ENCODE measurements at places on chromosomes 12 and 14.

GRCh38 chr12:58082996-58083395 lies 141.6 kb downstream of the ATP23 start:
- DNase-seq = no peak

GRCh38 chr12:52231305-52232202 lies 1.5 kb upstream of the KRT7 start:
- no peak for DNase-seq

- DNase-seq = no peak
These were observed 53.4 kb upstream of the EVL start for GRCh38 chr14:100011628-100012325.

- DNase-seq = no peak
These were observed 2.7 kb downstream of the MAPK1IP1L start for GRCh38 chr14:55054098-55054497.

DNA sequence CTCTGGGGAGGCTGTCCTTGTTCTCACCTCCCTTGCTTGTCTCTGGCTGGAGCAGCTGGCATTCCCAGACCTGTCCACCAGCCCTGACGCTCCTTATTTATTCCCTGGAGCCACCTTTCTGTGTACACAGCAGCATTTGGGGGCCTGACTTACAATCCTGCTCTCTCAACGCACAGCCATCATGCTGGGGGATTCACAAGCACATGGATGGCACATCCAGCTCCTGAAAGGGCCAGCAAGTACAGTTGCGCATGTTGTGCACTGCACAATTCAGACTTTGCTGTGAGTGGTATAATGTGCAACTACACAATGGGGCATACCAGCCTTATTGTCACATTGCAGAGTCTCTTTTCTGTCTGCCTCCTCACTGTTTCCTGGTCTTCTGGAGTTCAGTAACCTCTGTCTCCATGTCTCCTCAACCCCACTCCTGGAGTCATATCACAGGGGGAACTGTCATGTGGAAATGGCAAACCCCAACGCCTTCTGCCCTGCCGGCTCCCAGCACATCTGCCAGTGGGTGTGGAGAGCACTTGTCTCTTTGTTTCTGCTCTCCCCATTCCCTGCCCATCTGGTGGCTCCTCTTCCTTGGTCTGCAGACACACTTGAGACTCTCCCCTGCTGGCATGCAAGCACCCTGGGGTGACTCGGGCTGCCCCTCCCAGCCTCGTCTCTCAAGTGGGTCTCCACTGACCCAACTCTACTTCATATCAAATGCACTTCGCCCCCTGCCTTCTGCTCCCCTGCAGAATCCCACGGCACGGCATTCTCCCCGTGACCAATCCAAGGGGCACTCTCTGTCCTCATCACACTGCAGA lies 41.2 kb upstream of the MEG3 start:
- no peak for DNase-seq

GRCh38 chr12:65612440-65612839 lies 211.8 kb upstream of the HMGA2 start:
- DNase-seq = no peak

GRCh38 chr12:125533434-125534029 lies 468.3 kb downstream of the AACS start:
- peak; percentile 49 for DNase-seq

DNA sequence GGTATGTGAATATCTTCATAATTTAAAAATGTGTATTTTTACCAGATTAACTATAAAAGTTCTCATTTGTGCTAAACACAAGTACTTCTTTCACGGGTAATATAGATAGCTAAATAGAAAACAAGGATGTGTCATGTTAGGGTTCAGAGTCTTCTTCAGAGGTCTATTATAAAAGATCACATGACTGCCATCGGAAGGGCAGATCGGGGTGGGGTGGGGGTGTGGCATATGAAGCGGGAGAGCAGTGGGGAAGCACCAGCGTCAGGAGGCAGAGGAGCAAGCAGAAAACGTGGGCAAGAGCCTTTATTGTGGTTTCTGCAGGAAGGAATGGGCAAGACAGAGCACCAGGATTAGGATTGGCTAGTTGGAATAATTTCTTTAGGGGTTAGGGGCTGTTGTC lies 63.7 kb upstream of the DNM1L start:
- DNase-seq = no peak

DNA sequence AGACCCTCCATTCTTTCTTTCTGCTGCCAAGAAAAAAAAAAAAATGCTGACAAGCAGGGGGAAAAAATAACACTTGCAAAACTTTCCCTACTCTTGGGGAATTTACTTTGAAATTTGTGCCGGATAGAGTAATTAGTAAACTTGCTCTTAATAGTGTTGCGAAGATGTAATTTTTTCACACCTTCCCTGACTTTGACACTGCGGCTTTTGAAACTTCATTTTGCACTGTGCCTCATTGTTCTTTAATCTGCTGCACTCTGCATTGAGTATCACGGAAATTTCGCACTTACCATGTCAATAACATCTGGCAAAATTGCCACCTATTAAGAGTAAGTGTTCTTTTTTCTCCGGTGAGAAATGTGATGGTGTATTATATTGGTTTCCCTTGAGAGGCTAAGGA lies 596.1 kb downstream of the VRK1 start:
- no peak for DNase-seq

- DNase-seq = no peak
These were observed 93.7 kb upstream of the USP15 start for GRCh38 chr12:62166525-62166924.

GRCh38 chr12:2834581-2835491 lies at the start of gene NRIP2:
NRIP2 (minus strand) TSS chr12:2835035; CDS start chr12:2834983, 52 bp downstream.
- DNase-seq = no peak

DNA sequence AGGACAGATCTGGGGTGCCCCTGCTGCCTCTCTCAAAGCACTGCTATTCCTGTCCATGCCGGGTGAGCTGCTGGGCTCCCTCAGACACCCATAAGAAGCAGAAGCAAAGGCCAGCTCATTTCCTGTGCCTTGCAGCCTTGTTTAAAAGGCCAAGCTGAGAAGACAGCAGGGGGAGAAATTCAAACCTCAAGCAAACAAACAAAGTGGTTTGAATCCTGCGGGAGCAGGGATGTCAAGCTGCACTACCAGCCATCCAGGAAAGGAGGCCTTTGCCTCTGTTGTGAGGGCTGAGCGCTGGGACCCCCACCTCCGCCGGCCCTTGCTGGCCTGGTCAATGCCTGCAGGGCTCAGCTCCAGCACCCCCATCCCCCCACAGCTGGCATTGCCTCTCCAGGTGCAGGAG lies 176.5 kb downstream of the PIWIL1 start:
- no peak for DNase-seq

DNA sequence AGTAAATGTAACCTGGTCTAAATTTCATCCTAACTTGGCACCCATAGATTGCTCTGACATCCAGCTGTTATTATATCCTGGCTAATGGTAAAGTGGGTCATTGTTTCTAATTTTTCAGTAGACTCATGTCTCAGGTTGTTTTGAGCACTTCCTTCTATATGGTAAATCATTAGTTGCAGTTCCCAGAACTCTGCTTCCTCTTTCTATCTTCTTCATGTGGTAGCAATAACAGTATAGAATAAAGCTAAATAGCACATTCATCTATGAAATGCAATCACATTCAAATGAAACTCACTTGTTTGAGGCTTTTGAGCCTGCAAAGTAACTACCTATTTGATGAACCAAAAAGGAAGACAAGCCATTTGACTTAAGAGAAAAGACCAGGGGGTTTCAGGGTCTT lies 65.1 kb upstream of the GZMB start:
- DNase-seq = peak; percentile 16

- no peak for DNase-seq
These were observed 169.0 kb downstream of the MON2 start for GRCh38 chr12:62635649-62636048.

DNA sequence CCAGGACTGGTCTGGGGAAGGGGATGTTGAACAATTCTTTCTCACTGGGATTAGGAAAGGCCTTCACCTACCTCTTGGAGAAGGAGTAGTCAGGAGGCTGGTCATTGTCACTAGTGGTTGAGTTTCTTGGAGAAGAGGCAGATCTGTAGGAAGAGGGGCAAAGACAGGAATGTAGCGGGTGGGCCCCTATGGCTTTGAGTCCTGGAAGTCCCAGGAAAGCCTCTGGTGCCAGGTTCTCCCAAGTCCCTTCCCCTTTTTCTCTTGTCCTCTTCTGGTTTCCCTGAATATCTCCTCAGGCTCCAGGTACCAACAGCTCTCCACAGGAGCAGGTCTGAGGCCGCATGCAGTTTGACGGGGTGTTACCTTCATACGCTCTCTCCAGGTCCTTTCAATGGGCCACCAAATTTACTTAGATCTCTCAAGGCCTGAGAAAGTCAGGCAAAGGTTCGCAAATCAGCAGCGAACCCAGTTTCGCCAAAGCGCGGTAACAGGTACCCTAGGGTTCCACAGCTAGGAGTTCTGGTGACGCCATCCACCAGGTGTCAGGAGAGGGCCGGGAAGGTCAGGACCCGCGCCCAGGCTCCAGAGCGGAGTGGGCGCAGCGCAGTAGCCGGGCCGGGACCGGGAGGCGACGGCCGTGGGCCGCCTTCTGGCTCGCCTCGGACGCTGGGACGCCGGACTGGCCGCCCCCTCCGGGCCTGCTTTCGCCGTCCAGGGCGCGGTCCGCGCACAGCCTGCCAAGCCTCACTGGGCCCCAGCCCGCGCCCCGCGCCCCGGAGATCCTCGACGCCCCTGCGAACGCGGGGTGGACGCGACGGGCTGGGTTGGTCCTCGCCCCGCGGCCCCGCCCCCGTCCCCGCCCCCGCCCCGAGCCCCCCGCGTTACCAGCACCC lies 795 bp downstream of the SMAGP start:
- no peak for DNase-seq

GRCh38 chr12:127294651-127295210 lies 972.2 kb upstream of the TMEM132C start:
- DNase-seq = no peak

- DNase-seq = no peak
These were observed 583 bp downstream of the CPNE8 start for GRCh38 chr12:38904537-38905479.

- no peak for DNase-seq
These were observed 16.8 kb upstream of the LRRC10 start for GRCh38 chr12:69627501-69627900.

- DNase-seq = no peak
These were observed 13.0 kb upstream of the SNAPC1 start for GRCh38 chr14:61749264-61749663.

DNA sequence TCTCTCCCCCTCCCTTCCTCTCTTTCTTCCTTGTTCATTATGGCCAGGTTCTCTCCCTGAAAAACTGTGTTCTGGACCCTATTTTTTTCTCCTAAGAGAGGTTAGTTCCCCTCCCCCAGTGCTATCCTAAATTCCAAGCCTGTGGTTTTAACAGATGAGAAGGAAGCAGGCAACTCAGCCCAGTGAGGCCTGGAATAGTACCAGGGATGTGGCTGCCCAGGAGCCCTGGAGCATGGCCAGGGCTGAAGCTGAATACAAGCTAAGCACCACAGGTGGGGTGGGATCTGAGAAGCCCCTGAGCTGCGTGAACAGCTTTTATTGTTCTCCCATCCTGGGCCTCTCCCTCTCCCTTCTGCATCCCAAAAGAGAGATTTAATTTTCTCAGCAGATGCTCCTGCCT lies 1581.3 kb upstream of the TMEM132C start:
- DNase-seq = no peak

- DNase-seq = no peak
These were observed 4.5 kb upstream of the MIA2 start for GRCh38 chr14:39229222-39229543.

- DNase-seq = no peak
These were observed 162.2 kb downstream of the DIO2 start for GRCh38 chr14:80049055-80049454.

GRCh38 chr12:18391151-18391550 lies 129.8 kb downstream of the PIK3C2G start:
- no peak for DNase-seq

- DNase-seq = peak; percentile 56
These were observed 613 bp downstream of the SRSF9 start for GRCh38 chr12:120468821-120469449.

GRCh38 chr14:90386321-90386720 lies 10.5 kb upstream of the CALM1 start:
- DNase-seq = no peak

DNA sequence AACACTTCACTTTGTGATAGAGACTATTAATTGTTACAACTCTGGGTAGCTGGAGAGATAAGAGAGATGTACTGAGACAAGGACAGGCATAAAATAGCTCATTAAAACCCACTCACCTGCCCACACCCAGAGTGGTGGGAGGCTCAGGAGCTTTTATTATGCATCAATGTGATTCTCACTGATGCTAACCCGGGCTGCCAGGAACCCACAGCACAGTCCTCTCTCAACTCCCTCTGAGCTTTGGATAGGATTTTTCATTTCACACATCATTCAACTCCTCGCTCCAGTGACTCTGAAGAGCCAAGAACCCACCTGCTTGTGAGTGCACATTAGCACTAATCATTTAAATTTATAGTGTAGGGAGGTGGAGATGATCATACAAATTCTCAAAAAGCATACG lies 827.9 kb downstream of the FLRT2 start:
- no peak for DNase-seq

- peak; percentile 13 for DNase-seq
These were observed 46.7 kb downstream of the KICS2 start for GRCh38 chr12:64175254-64175945.

DNA sequence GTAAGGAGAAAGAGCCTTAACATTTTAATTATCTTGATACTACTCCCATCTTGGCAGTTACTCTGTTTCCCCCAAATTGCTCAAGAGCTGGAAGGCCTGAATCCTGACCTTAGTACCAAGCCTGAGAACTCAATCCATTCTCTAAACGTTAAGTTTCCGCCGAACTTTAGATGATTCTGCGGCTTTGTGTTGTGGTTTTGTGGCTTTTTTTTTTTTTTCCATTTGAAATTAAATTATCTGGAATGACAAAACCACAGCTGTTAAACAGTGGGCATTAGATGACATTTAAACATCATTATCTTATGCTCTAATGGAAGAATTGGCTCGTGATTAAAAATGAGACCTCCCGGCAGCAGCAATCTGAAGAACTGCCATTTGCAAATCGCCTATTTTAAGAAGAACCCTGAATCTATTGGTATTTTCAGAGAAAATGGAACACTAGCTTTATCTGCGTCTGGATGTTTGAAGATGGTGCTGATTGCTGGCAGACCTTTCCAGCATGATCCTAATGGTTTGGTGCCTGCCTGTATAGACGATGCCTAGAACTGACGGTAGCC lies 38.4 kb downstream of the TMEM132C start:
- DNase-seq = no peak

DNA sequence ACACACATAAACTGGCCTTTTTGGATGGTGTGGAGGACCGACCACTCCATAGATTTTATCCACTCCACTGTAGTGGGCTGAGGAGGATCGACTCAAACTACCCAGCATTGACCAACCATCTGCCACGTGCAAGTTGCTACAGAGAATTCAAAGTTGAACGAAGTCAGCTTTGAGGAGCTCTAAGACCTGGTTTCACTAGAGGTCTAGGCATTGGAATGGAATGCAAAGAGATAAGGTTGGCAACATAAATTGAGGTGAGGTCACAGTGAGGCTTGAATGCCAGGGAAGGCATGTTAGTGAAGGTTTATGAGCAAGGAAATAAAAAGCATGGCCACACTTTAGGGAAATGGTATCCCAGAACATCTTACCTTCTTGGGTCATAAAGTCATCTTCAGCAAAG lies 14.5 kb downstream of the VWF start:
- DNase-seq = no peak

GRCh38 chr12:19819231-19819630 lies 379.9 kb downstream of the AEBP2 start:
- no peak for DNase-seq

- DNase-seq = peak; percentile 4
These were observed 63.2 kb upstream of the SLC24A4 start for GRCh38 chr14:92259613-92260357.

All from NAMALWA (cell line).